ENCODE measurements at places on chromosomes 2 and 18.

GRCh38 chr2:61335187-61335586 lies 135.7 kb downstream of the USP34 start:
- peak; percentile 6 for DNase-seq

DNA sequence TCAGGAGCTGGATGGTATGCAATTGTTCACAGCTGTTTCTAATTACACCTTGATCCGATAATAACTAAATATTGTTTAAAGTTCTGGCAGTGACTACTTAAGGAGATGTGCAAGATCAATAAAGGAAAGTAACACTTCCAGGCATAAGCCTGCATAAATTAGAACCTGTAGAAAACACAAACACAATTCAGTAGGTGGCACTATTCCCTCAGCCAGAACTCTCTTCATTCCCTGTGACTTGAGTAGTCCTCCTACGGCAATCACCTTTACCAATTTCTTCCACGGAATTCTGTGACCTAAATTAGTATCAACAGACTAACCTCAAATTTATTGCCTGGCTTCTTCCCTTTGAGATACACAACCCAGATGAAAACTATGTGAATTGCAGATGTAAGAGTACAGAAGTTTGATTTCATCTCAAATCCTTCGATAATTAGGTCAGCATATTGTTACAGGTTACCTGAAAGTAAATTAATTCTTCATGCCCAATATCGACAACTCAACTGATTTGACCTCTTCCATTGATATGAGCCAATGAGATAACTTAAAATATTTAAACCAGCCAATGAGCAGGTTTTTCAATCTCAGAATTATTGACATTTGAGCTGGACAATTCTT lies 137.8 kb downstream of the PID1 start:
- peak; percentile 52 for DNase-seq

DNA sequence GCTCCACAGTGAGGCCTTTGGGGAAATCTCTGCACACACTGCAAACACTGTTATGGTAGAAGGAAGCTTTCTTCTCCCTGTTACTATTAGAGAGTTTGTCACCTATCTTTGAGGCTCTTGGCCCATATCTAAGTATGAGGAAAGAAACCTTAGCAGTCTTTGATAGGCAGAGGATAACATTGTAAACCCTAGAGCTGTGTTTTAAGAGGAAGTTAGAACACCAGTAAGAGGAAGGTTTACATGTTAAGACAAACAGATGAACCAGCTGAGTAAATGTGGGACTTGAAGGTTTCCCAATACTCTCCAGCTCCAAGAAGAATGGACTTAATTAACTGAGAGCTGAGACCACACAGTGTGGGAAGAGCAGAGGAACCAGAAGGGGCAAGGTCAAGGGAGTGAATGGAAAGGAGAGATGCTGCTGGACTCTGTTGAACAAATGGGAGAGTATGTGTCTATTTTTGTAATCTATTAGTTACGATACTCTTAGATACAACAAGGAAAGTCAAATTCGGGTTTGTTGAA lies 257.0 kb downstream of the DPP10 start:
- no peak for DNase-seq

DNA sequence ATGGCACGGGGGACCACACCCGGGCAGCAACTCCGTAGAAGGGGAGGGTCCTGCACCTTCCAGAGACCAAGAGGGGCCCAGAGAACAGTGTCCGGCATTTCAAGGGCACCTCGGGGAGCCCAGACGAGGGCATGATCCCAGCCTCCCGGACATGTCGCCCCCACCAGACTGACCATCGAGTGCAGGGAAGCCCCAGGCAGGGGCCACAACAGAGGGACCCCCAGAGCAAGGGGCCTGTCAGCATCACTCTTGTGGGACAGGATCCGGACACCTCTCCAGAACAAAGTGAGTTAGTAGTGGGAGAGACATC lies 50.4 kb upstream of the CTDP1 start:
- no peak for DNase-seq

- no peak for DNase-seq
These were observed 5.2 kb downstream of the PPP4R1 start for GRCh38 chr18:9609190-9609589.

DNA sequence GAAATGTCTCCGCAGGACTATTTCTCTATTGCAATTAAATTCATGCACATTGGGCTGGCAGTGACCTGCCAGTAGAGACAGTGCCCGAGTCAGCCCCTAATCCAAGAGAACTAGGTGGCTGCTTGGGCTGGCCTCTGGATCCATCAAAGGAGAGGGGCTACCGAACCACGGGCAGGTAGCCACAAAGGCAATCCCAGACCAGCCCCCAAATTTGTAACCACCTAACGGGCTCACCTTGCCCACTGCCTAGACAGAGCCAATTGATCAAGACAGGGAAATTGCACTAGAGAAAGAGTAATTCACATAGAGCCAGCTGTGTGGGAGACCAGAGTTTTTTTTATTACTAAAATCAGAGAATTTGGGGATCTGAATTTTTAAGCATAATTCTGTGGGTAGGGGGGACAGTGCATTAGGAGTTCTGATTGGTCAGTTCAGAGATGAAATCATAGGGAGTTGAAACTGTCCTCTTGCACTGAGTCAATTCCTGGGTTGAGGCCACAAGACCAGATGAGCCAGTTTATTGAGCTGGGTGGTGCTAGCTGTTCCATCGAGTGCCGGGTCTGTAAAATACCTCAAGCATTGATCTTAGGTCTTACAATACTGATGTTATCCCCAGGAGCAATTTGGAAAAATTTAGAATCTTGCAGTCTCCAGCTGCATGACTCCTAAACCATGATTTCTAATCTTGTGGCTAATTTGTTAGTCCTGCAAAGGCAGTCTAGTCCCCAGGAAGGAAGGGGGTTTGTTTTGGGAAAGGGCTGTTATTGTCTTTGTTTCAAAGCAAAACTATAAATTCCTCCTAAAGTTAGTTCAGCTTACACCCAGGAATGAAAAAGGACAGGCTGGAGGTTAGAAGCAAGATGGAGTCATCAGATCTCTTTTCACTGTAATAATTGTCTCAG lies 260.4 kb upstream of the SP5 start:
- DNase-seq = no peak

GRCh38 chr18:8416212-8417019 lies 192.8 kb upstream of the RAB12 start:
- DNase-seq = peak; percentile 51

GRCh38 chr2:231648579-231649174 lies 56.0 kb downstream of the TEX44 start:
- peak; percentile 68 for DNase-seq

GRCh38 chr2:48508461-48509124 lies 21.4 kb upstream of the STON1 start:
- DNase-seq = peak; percentile 77

- no peak for DNase-seq
These were observed 71.8 kb upstream of the ATL2 start for GRCh38 chr2:38448692-38449410.

DNA sequence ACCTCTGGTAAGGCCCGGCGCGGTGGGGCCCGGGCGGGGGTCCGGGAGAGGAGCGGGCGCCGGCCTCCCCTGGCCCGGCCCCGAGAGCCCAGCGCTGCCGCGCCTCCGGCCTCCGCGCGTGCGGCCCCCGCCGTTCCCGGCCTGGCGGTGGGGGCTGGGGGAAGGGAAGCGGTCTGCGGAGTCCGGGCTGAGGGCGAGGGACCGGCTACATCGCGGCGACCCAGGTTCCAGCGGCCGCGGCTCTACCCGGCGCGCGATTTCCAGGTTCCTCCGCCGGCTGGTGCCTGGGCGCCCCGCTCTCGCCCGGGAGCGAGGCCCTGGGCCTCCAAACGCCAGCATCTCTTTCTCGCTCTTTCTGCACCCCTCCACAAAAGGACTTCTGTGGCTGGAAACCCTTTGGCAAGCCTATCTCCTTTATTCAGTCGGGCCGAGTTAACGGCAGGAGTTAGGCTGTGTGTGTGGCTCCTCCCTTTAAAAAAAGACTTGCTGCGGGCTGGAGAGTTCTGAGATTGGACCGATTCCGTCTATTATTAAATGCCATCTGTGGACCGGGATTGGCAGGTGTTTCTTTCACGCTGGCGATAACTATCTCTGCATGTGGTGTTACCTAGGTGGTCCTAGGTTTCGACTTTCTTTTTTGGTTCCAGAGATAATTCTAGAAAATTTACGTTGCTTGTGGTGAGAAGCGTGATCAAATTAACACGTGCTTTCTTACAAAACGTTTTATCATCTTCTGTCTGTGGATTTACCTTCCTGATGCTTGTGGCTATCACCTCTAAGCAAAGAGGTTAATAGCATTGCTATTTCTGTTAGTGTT lies 592 bp downstream of the ME2 start:
- peak; percentile 59 for DNase-seq

DNA sequence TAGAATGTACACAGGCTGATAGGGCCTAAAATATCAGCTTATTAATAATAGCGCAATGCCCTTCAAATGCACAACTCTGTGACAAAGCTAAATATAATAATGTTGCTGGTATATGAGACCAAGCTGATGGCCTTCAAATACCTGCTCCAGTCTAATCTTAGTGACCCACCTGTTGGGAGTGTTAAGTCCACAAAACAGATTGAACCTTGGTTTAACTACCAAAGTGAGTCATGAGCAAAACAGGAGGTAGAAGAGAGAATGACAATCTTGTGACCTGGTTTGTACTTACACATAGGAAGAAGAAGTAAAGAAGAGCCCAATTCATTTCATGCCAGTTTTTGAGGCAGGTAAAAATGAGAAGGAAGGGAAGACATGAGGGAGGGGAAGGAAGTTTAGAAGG lies 295.0 kb downstream of the NR4A2 start:
- DNase-seq = no peak

DNA sequence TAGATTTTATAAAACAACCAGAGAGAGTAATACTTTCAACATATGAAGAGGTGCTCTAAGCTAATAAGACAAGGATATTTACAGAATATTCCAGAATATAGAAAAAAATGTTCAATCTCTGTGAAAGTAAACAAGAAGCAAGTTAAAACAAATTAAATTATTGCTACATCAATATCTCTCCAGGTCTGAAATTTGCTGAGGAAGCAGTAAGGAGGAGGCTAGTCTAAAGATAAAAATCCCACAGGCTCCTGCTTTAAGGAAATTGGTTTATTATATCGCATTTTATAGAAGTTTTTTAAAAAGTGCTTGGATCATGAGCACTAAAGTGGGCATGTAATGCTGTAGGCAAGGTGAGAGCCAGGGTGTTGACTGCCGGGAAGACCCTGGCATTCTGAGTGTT lies 39.7 kb upstream of the ASB18 start:
- DNase-seq = no peak

Data from EH (cell line).